ENCODE measurements at places on chromosomes 4 and X.

- DNase-seq = no peak
Observed at GRCh38 chr4:65696436-65696835, 26.1 kb upstream of the EPHA5 start.

- no peak for DNase-seq
Observed at GRCh38 chrX:26915064-26915463, 548.1 kb downstream of the PPP4R3C start.

DNA sequence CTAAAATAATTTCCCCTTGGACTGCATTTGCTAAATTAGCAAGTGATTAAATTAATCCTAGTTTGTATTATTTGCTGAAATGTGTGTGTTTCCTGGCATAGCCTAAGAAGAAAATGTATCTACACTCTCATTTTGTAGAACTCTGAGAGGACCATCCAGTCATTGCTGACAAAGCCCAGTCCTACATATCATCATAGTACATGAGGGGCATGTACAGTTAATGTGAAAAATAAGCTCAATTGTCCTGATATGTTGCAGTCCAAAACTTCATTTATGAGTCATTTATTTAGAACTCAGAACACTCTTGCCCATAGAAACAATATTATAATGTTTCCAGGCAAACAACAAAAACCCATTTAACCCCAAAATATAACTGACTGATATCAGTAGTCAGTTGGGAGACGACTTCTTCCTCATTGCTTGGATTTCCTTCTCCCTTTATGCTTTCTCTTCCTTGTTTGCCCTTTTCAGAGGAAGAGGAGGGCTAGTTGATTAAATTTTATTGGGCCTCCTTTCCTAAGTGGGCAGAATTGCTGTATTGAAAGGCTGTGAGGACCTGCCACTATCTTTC is 26.9 kb upstream of the BBS12 start:
- DNase-seq = no peak

DNA sequence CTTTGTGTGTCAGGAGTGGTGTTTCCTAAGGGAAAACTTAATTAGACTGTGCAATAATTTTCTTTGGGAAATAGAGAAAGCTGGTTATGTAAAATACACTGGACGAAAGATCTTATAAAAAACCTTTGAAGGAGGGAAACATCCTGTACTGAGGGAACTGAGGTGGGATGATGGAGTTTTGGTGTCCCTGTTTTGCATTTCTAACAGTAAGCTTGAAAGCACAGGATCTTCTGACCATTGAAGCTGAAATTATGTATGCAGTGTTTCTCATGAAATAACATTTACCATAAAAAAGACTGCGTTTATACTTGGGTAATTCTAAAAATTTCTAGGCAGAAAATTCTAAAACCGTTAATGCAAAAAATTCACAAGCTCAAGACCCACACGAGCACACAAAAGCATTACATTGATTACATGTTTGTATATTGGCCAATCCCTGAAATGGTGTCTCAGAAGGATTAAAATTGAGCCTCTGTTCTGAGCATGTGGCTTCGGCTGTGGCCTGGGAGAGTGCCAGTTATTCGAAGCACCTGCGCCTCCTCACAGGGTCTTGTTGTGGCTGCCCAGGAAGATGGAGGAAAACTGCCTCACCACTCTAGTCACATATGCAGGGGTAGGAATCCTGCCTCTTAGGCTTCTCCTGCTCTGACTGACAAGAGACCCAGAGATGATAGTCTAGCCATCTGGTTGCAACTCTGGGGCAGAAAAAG is 49.5 kb downstream of the JADE3 start:
- DNase-seq = peak; percentile 2

DNA sequence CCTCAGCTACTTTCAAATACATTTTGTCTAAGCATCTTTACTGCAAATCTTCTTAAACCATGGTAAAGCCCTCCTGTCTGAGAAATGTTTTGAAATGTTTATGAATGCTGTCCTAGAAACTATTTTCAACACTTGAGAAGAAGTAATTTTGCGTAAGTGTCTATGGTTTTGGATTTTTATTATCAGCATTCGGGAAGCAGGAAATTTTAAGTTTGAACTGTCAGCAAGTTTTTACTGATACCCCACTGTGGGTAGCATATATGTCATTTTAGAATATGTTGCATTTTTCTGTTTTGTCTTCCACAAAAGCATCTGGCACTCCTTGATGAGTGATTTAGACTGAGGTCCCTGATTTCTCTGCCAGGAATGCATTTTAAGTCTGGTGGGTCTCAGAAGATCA is 302.4 kb upstream of the GIMD1 start:
- DNase-seq = no peak

DNA sequence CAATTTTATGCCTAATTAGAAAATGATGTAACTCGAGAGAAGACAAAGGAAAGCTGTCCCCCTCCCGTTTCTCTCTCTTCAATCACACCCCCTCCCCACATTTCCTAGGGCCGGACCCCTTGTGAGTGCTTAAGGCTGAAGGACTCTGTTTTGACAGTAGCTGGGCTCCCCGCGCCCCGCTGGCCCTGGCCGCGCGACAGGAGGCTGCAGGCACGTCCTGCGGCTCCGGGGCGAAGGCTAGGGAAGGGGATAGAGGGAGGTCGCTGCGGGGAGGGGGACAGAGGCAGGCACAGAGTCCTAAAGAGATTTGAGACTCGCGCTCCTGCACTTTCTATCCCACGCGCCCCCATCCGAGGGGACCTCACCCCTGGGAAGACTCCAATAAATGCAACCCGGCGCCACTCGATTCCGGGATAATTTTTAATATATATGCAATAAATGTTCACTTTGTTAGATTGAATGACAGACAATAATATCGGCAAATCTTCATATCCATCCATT is 56.2 kb upstream of the TMEM33 start:
- DNase-seq = no peak

- no peak for DNase-seq
Observed at GRCh38 chr4:76930685-76931084, 18.9 kb upstream of the SEPTIN11 start.

DNA sequence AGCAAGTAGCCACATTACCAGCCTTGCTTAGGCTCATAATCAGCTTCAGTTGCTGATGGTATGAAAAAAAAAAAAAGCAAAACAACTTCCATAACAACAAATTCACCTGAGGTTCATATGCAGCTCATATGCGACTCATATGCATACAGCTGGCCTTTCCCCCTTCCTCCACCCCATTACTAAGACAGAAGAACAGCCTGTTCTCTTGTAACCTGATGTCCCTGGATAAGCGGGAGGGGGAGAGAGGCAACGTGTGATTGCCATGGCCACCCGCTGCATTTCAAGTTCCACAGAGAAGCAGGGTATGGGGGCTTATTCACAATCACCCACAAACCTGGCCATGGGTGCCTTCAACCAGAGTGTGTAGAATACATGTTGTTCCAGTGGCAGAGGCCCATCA is 95.1 kb upstream of the DGKK start:
- DNase-seq = no peak

- no peak for DNase-seq
Observed at GRCh38 chr4:106149026-106149425, 167.0 kb downstream of the TBCK start.

GRCh38 chrX:112011376-112011775 is 71.2 kb downstream of the TRPC5 start:
- DNase-seq = no peak
